ENCODE measurements at places on chromosomes 12 and 14.

DNA sequence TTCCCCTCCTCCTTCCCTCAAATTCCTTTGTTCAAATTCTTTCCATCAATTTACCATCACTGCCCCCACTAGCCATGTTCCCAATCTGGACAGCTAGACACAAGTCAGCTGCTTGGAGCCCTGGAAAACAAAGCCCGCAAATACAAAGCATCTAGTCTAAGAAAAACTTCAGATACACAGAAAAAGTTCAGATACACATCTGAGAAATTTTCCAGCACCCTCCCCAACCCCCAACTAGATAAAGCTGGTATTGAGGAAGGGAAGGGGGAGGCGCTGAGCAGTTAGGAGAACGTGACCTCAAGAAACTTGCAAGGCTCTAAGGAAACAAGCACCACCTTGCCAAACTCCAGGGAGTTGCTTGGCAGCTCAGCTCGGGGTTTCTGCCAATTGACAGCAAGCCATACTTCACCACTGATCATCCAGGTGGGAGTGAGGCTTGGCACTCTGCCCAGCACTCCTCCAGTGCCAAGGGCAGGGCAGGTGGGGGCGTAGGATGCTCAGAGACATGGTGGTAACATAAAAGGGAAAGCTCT lies 5.1 kb upstream of the CNIH1 start:
- no peak for DNase-seq

DNA sequence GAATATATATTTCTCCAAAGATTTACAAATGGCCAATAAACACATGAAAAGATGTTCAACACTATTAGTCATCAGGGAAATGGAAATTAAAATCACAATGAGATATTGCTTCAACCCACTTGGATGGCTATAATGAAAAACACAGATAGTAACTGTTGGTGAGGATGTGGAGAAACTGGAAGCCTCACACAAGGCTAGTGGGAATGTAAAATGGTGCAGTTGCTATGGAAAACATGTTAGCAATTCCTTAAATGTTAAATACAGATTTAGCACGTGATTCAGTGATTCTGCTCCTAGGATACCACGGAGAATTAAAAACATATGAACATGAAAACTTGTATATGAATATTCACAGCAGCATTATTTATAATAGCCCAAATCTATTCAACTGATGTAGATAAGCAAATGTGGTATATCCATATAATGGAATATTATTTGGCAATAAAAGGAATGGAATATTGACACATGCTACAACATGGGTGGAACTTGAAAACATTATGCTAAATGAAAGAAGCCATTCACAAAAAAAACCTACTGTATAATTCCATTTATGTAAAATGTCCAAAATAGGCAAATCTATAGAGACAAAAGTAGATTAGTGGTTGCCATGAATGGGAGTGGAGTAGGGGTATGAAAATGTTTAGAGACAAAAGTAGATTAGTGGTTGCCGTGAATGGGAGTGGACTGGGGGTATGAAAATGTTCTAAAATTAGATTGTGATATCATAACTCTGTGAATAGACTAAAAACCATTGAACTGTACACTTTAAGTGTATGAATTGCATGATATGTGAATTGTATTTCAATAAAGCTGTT lies 227.1 kb upstream of the DDHD1 start:
- DNase-seq = no peak

DNA sequence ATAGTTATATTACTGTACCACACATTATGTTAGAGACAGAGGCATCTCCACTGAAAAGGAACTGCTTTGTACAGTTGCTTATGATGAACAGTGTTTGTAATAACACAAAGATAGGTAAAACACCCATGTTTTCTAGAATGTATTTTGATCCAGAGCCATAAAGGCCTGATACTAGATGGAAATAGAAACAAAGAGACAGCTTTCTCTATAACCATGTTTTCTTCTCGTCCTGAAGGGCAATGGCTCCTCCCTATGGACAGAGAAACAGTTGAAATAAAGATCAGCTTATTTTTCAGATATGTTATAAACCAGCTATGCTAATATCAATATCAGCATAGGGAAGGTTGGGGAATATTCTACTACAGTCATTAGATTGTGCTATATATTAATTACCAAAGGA lies 109.2 kb downstream of the ATXN7L3B start:
- DNase-seq = no peak

DNA sequence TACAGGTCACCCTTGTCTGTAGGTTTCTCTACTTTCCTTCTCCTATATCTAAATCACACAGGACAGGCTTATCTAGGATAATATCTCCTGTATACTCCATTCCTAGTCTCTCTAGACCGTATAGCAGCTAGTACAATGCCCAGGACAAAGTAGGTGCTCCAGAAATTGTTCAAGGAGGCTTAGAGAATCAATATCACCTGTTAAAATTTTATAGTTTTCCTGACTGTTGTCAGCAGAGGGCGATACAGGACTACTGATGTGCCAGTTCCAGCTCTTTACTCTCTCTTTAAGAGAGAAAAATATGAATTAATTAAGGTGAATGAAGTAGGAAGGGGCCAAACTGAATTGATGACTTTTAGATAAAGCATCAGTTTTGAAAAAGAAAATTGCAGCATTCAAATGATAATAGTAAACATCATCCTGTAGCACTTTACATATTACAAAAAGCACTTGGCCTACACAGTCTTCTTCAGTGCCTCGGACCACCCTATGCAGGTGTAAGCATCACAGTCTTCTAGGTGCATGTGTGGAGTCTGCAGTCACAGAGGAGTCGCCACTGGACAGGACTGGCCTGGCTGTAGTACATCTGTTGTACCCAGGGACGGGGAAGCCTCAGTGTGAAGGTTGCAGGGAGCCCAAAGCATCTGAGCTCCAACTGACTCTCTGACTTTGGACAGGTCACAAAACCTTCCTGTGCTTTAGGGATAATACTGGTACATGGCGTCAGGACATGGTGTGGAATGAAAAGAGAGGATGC lies 61.9 kb upstream of the MAX start:
- no peak for DNase-seq

DNA sequence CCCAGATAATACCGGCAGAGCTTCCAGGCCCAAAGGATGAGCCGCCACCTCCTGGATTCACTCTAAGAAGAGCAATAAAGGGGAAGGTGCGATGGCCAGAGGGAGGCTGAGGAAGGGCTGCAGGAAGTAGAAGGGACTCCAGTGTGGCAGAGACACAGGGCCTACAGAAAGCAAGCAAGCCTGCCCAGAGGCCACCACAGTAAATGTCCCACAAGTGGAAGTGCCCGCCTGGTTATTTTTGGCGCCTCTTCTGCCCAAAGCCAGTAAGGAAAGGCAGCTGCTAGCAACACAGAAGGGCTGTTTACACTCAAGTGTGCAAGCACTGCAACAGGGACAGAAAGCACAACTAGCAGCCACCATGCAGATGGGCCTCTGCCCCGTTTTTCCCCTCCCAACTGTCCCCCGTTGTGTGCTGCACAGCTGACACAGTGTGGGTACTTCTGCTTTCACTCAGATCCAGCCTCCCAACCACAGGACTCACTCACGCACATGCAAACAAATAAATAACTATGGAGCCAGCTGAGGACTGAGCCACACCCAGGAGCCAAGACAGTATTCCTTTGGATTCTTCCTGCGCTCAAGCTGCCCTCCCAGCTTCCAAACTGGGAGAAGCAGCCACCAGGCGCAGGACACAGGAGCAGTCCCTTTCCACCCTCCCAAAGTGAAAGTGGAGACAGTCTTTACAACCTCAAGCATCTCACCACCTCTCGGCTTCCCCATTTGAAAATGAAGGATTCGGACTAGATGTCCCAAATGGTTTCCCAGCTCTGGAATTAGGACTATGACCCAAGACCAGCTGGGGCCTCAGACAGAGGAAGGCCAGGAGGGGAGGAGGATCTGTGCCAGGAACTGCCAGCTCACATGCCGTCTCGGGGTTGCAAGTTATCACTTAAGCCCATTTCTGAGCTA lies 40.0 kb upstream of the PNMA1 start:
- no peak for DNase-seq

- DNase-seq = no peak
These were observed 14.1 kb downstream of the DRAM1 start for GRCh38 chr12:101891462-101891971.

- no peak for DNase-seq
These were observed 54.1 kb downstream of the PITPNM2 start for GRCh38 chr12:123096741-123097140.

GRCh38 chr12:27970401-27971120 lies 2.0 kb downstream of the PTHLH start:
- DNase-seq = no peak

- no peak for DNase-seq
These were observed 182.0 kb upstream of the DCN start for GRCh38 chr12:91364471-91365184.

DNA sequence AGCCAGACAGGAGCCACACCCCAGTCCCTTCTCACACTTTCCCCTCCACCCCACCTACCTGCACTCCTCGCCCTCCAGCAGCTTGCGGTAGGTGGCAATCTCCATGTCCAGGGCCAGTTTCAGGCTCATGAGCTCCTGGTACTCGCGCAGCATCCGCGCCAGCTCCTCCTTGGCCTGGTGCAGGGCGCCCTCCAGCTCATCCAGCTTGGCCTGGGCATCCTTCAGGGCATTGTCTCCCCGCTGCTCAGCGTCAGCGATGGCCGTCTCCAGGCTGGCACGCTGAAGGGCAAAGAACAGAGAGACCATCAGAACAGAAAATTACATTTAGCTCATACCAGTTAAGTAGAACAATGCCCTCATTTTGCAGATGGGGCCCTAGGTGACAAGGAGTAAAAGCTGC lies 5.5 kb downstream of the KRT74 start:
- no peak for DNase-seq

- no peak for DNase-seq
These were observed 2.1 kb downstream of the GMFB start for GRCh38 chr14:54486685-54487084.

- no peak for DNase-seq
These were observed 336.3 kb downstream of the DAD1 start for GRCh38 chr14:22252686-22253085.

DNA sequence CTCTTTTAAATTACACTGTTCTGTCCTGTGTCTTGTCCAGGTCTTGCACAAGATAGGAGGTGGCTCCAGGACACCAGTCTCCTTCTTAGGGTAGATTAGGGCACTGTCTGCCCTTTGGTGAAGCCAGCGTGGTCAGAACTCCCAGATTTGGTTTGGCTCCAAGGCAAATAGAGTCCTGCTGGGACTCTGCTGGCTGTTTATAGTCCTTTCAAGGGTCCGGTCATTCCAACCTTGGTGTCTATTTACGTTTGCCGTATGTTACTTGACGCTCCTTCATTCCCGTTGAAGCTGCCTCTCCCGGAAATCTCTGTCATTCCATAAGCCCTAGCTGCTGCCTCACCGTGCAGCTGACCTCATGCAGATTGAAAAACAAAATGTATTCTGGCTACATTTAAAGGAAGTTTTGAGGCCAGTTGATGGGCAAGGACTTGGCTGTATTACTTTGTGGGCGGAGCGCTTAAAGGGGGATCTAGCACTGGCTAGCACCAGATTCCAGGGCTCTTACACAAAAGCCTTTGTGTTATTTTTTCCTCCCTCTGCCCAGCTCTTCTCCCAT lies 180.6 kb downstream of the AKAP6 start:
- no peak for DNase-seq

- DNase-seq = no peak
These were observed 159.6 kb downstream of the BTG1 start for GRCh38 chr12:91986084-91986483.

DNA sequence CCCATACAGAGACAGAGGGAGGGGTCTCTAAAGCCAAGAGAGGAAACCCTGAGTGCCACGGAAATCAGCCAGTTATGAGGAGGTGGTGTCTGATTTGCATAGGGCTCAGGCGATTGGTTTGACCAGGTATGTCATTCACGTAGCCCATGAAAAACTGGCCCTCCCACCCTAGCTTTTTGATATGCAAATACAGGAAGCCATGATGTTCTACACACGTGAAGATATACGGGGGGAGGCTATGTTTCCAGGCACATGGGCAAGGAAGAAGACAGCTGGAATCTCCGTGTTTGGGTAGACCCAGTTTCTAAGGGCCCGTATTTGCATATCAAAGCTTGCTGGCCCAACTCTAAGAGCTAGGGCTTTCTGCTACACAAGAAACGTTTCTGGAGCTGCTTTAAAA lies 717.8 kb upstream of the SEL1L start:
- DNase-seq = no peak

GRCh38 chr14:105917933-105918436 lies 391.6 kb downstream of the TMEM121 start:
- DNase-seq = no peak

GRCh38 chr12:19012965-19013364 lies 116.6 kb upstream of the PLEKHA5 start:
- no peak for DNase-seq

GRCh38 chr14:89288114-89288513 lies 128.9 kb downstream of the FOXN3 start:
- DNase-seq = no peak

GRCh38 chr12:54240129-54240528 lies 39.8 kb downstream of the CBX5 start:
- DNase-seq = no peak

DNA sequence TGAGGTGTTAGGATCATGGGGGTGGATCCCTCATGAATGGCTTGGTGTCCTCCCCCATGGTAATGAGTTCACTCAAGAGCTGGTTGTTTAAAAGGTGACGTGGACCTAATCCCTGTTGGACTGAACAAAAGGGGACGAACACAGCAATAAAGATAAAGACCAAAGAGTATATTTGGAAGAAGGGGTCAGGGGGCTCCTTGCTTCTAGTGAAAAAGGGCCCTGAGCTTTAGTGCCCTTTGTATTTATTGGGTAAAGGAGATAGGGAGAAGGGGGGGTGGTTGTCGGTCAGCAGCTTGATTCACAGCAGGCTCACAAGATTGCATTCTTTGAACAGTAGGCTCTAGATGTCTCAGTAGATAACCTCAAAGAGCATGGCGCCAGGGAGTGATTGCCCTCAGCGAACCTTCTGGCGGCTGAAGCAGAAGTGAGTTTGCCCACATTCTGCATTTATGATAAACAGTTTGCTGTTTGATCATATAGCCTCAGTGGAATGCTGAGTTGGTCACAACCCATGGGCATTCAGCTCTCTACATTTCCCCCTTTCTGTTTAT lies 25.9 kb upstream of the MAPKAPK5 start:
- no peak for DNase-seq

GRCh38 chr12:52682381-52682660 lies 2.1 kb upstream of the KRT1 start:
- DNase-seq = no peak

GRCh38 chr14:25484906-25485305 lies 435.0 kb upstream of the STXBP6 start:
- no peak for DNase-seq

- no peak for DNase-seq
These were observed 15.1 kb downstream of the NDUFA9 start for GRCh38 chr12:4663971-4664505.

All from keratinocyte (primary cell).